ENCODE measurements at places on chromosomes 3 and 15.

GRCh38 chr3:51966486-51966885 lies 768 bp downstream of the PCBP4 start:
- no peak for DNase-seq

DNA sequence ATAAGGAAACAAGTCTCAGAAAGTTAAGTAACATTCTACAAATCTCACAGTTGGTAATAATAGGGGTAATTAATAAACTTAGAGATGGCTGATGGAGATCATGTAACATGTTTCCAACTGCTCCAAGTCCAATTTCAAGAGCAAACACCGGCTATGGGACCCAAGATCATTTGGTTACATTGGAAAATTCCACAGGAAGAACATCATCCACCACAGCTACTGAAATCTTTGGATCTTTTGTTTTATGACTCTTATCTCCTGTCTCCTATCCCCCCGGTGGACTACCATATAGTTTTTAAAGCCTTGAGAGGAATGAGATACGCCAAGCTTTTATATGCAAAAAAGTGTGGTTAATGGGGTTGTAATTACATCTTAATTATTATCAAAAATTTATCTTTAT lies 216.1 kb downstream of the WNT5A start:
- no peak for DNase-seq

- no peak for DNase-seq
Observed at GRCh38 chr15:56732886-56733135, 498 bp downstream of the ZNF280D start.

DNA sequence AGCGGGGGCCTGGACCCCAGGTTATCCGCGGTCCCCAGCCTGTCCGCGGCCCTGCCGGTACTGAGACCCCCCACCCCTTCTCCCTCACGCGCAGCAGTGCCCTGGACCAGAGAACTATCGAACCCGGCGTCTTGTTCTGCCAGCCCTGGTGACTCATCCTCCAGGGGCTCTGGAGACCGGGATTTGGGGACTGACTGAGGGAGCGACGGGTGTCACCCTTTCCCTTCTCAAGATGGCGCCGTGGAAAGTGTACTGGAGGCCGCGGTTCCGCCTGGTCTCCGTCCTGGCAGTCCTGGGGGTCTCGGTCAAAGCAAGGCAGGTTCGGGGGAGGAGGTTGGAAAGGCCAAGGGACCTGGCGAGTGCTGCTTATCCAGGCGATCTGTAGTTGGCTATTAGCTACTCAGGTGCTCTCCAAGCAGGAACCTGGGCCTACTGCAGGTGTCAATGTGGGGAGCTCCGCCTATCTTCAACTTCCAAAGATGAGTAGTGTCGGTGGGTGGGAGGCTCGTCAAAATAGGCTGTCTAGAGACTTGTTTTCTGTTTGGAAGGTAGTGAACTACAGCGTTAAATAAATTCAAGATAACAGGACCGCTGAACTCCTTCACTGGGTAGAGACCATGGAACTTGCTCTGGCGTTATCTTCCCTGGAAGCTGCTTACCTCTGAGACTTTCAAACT lies 790 bp downstream of the RAB5A start:
- no peak for DNase-seq

DNA sequence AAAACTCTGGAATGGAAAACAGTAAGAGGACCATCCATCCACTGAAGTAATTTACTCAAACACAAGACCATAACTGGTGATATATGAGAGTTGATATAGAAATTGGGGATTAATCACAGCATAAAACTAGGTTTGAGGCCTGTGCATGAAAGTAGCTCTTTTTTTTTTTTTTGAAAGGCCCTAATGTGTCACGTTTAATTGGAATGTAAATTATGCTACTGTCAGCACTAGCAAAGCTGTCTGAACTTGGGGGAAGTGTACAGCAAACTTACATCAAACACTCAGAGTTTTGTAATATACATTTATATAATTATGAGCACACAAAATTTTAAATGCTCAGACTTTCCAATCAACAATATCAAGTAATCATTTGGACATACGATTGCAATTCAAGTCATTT lies 154.1 kb downstream of the GREM1 start:
- no peak for DNase-seq

- DNase-seq = no peak
Observed at GRCh38 chr3:30184091-30184810, 422.1 kb upstream of the TGFBR2 start.
